Natural killer cell (primary cell): ENCODE measurements at places on chromosomes 11 and 22. TPM values are rescaled to one million over a fixed set of nuclear protein-coding genes. Genes with fewer than 3 reads are reported as not detected.

UBXN1 gene
- total RNA-seq, result 238 TPM

DNA sequence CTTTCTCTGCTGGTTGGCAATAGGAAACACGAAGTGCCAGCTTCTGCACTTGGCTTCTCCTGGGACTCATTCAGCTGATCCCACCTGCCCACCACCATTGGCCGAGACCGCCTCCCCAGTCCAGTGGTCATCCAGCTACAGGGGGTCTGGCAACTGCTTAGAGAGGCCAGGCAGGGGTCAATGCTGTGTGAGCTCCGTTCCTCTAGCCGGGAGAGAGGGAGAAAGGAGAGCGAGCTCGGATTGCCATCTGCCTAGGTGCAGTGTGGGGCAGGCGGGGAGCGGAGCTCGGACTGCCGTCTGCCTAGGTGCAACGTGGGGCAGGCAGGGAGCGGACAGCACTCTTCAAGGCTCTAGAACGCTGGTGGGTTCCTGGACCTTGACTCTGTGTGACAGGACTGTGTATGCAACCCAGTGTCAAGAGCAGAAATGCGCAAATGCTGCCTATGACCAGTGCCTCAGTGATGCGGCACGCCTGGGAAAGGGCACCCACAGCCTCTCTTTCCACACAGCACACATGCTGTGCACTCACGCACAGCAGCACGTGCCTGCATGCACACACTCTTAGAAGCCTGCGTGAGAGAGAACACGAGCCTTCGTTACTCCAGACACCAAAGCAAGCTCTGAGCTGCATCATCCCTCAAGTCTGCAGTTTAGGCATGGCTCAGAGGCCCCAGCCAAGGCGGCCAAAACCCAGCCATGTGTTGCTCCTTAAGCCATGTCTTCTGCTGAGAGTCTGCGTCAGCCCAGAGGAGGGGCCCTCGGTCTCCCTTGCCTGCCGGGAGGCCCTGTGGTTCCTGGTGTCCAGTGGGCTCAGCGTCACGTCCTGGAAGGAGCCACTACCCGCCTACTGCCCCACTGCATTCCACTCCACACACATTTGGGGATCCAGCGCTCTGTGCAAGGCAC, 26.8 kb upstream of the JAM3 start:
- DNase-seq, result no peak
- H3K27ac ChIP-seq, result no peak overlapping the region
- no peaks in the 10 kb centered on the region for H3K36me3 ChIP-seq
- H3K4me3 ChIP-seq, result no peak overlapping the region
- peaks cover 9% of the 10 kb centered on the region for H3K4me1 ChIP-seq

MMP12 gene
- total RNA-seq, result not detected

GRCh38 chr11:41309716-41310115, 149.7 kb downstream of the LRRC4C start:
- no peak for DNase-seq
- no peak overlapping the region for H3K4me3 ChIP-seq
- H3K36me3 ChIP-seq, result no peaks in the 10 kb centered on the region
- no peaks in the 10 kb centered on the region for H3K4me1 ChIP-seq

DNA sequence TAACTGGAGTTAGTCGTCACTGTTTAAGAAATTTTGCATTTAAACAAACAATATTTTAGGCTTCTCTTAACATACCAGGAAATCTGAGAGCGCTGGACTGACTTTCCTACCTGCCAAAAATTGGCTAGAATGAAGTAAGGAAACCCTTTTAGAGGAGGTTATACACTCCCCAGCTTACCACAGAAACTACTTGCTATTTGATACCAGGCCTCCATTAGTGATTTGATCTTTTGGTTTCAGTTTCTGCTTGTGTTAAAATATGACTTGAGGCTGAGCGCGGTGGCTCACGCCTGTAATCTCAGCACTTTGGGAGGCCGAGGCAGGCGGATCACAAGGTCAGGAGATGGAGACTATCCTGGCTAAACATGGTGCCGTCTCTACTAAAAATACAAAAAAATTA, 419.9 kb downstream of the LRRC4C start:
- no peak overlapping the region for H3K27ac ChIP-seq
- no peaks in the 10 kb centered on the region for H3K4me1 ChIP-seq
- no peak for DNase-seq
- no peak overlapping the region for H3K4me3 ChIP-seq
- no peaks in the 10 kb centered on the region for H3K36me3 ChIP-seq

- H3K27me3 ChIP-seq, result peaks cover 8% of the 10 kb centered on the region
- H3K4me1 ChIP-seq, result no peaks in the 10 kb centered on the region
- no peaks in the 10 kb centered on the region for H3K36me3 ChIP-seq
- H3K4me3 ChIP-seq, result no peak overlapping the region
- no peak overlapping the region for H3K27ac ChIP-seq
These were observed 93.4 kb downstream of the WT1 start for GRCh38 chr11:32341620-32342613.

ASCL3 gene
- not detected for total RNA-seq

C11orf21 gene
- 237 TPM for total RNA-seq

SEC14L2 gene
- total RNA-seq, result 6.6 TPM

DNA sequence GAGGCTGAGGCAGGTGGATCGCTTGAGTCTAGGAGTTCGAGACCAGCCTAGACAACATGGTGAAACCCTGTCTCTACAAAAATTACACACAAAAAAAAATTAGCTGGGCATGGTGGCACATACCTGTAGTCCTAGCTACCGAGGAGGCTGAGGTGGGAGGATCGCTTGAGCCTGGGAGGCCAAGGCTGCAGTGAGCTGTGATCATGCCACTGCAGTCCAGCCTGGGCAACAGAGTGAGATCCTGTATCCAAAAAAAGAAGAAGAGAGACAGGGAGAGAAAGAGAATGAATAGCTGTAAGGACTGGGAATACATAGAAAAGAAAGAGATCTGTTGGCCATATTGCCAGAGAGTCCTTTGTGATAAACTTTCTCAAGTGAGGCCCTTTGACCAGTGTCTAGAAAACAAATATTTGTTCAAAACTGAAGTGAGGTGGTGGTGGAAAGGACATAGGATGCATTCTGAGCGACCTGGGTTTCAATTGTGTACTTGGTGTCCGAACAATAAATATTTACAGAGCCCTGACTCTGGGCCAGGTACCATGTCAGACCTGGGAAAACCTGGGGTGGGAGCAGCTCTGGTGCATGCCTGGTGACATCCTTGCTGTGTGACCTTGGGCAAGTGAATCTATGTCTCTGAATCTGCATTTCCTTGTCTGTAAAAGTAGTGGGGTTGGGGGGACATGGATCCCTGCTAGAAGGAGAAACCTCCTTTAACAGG, 89.6 kb upstream of the CRYBB3 start:
- H3K27me3 ChIP-seq, result no peaks in the 10 kb centered on the region
- H3K4me1 ChIP-seq, result peaks cover 18% of the 10 kb centered on the region
- H3K4me3 ChIP-seq, result no peak overlapping the region

GRCh38 chr11:115504276-115505158, at the start of gene CADM1:
CADM1 (minus strand) TSS chr11:115504415.
- peaks cover 40% of the 10 kb centered on the region for H3K27me3 ChIP-seq
- H3K4me3 ChIP-seq, result peak within 1 kb of the TSS; percentile 44
- no peaks in the 10 kb centered on the region for H3K36me3 ChIP-seq

DNA sequence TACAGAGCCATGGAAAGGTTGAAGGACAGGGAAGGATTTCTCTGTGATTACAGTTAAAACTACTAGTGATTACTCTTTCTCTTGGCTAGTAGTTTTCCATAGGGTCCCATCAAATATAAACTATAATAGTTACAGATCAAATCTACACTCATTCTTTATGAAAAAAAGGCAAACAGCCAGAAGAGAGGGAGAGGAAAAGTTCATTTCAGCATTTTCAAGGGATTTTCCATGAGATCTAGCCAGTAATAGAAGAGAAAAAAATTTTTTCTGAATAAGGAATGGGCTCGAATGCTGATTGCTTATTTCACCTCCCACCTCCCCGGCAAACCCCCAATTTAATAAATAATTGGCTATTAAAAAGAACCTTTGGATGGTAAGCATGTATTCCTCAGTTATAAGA, 74.8 kb upstream of the BLID start:
- no peaks in the 10 kb centered on the region for H3K27me3 ChIP-seq
- no peak overlapping the region for H3K27ac ChIP-seq
- H3K36me3 ChIP-seq, result no peaks in the 10 kb centered on the region

- no peaks in the 10 kb centered on the region for H3K36me3 ChIP-seq
- H3K4me1 ChIP-seq, result peaks cover 9% of the 10 kb centered on the region
- H3K27me3 ChIP-seq, result no peaks in the 10 kb centered on the region
- DNase-seq, result no peak
- no peak overlapping the region for H3K4me3 ChIP-seq
These were observed 77.0 kb downstream of the ME3 start for GRCh38 chr11:86595451-86595850.

- H3K4me1 ChIP-seq, result no peaks in the 10 kb centered on the region
- no peak overlapping the region for H3K4me3 ChIP-seq
- H3K27me3 ChIP-seq, result no peaks in the 10 kb centered on the region
These were observed 587.5 kb upstream of the B3GAT1 start for GRCh38 chr11:134999590-134999989.

MS4A4A gene
- total RNA-seq, result 0.71 TPM

- DNase-seq, result no peak
- H3K4me1 ChIP-seq, result no peaks in the 10 kb centered on the region
- no peaks in the 10 kb centered on the region for H3K27me3 ChIP-seq
These were observed 100.7 kb upstream of the ANO3 start for GRCh38 chr11:26231252-26231661.

OR51B5 gene
- total RNA-seq, result not detected

DNA sequence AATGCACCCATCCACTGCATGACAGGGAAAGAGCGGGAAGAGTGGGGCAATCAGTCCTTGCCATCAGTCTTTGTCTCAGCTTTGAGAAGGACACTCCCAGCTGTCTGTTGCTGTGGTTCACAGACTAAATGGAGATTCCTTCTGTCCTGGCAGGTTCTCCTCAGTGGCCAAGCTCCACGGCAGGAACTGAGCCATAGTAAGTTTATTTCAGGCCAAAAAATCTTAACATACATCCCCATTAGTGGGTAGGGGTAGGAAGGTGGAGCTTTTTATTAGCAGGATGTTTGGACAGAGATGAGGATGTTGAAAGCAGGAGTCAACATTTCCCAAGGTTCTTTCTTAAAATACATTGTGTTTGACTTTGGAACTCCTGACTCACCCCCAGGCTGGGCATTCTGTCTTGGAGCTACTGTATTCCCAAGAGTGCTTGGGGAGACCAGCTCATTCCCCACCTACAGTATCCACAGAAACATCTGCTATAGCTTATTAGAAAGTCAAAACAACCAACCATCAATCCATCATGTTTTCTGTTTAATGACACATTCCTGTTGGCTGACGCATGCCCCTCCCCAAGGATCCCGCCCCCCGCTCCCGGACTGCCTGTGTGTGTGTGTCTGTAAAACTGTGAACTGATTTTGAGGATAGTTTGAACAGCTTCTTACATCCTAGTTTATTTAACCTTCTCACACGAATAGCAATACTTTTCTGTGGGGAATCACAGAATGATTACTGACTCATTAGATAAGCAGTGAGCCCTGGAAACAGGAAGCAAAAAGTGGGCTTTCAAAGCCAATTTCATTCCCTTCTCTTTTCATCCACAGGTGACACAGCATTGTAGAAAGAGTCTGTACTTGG, 109.5 kb downstream of the CCDC81 start:
- H3K4me3 ChIP-seq, result no peak overlapping the region
- no peaks in the 10 kb centered on the region for H3K27me3 ChIP-seq
- H3K36me3 ChIP-seq, result no peaks in the 10 kb centered on the region
- no peak for DNase-seq

DNA sequence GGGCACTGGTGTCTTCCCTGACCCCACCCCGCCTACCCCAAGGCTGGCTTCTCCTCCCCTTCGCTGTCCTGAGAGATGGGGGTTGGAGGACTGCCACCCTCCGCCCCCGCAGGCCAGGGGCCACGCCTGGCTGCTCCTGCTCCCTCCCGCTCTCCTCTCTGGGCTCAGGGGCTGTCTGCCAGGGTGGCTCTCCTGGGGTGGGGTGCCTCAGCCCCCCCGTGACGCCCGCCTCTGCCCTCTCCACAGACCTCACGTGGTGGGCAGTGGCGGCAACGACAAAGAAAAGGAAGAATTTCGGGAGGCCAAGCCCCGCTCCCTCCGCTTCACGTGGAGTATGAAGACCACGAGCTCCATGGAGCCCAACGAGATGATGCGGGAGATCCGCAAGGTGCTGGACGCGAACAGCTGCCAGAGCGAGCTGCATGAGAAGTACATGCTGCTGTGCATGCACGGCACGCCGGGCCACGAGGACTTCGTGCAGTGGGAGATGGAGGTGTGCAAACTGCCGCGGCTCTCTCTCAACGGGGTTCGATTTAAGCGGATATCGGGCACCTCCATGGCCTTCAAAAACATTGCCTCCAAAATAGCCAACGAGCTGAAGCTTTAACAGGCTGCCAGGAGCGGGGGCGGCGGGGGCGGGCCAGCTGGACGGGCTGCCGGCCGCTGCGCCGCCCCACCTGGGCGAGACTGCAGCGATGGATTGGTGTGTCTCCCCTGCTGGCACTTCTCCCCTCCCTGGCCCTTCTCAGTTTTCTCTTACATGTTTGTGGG, 8.1 kb downstream of the RCOR2 start:
- H3K27me3 ChIP-seq, result no peaks in the 10 kb centered on the region
- H3K4me1 ChIP-seq, result no peaks in the 10 kb centered on the region
- H3K36me3 ChIP-seq, result peaks cover 53% of the 10 kb centered on the region
- H3K4me3 ChIP-seq, result no peak overlapping the region

GRCh38 chr11:115164774-115165173, 339.4 kb downstream of the CADM1 start:
- DNase-seq, result no peak
- H3K36me3 ChIP-seq, result no peaks in the 10 kb centered on the region
- H3K4me3 ChIP-seq, result no peak overlapping the region
- no peaks in the 10 kb centered on the region for H3K27me3 ChIP-seq
- no peak overlapping the region for H3K27ac ChIP-seq

DNA sequence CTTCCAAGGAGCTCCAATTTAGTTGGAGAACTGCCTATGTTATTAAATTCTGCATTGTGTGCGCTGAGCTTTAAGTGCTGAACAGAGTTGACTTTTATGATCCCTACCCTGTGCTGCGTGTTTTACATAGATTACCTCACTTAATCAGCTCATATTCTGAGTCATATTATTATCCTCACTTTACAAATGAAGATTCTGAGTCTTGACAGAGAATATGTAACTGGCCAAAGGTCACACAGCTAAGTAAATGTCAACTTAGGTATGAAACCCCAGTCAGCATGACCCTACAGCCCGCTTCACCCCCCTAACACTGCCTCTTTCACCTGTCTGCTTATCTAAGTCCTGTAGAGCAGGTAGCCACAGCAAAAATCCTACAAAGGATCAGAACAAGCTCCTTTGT, 19.8 kb upstream of the TMPRSS5 start:
- H3K27me3 ChIP-seq, result no peaks in the 10 kb centered on the region
- DNase-seq, result no peak
- H3K4me3 ChIP-seq, result no peak overlapping the region
- H3K4me1 ChIP-seq, result no peaks in the 10 kb centered on the region
- H3K27ac ChIP-seq, result no peak overlapping the region
- H3K36me3 ChIP-seq, result peaks cover 2% of the 10 kb centered on the region

DNA sequence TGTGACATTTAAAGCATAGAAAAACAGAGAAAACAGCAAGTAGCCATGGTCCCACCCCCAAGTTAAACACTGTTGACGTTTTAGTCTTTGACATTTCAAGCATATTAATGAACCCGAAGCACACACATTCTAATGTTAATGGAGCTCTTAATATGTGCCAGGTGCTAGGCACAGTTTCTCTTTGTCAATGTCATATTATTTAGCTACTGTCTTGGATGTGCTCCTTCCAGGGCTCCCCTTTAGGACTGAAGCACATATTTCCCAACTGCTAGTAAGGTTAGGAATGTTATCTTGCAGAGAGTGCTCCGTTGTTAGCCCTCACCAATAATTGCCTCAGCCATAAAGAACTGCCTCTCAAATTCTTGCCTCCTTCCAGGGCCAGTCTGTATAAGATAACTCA, 716.6 kb upstream of the TENM4 start:
- no peak for DNase-seq
- no peaks in the 10 kb centered on the region for H3K27me3 ChIP-seq
- no peaks in the 10 kb centered on the region for H3K36me3 ChIP-seq
- no peak overlapping the region for H3K4me3 ChIP-seq

- H3K36me3 ChIP-seq, result no peaks in the 10 kb centered on the region
- H3K27me3 ChIP-seq, result peaks cover 17% of the 10 kb centered on the region
- H3K4me1 ChIP-seq, result peaks cover 17% of the 10 kb centered on the region
These were observed 23.6 kb downstream of the DUSP8 start for GRCh38 chr11:1548221-1549070.

OR8B8 gene
- total RNA-seq, result not detected
